ENCODE measurements at places on chromosomes 5 and 9.
A peak's percentile ranks its signal among the peaks of the same experiment; 100 is the strongest.

DNA sequence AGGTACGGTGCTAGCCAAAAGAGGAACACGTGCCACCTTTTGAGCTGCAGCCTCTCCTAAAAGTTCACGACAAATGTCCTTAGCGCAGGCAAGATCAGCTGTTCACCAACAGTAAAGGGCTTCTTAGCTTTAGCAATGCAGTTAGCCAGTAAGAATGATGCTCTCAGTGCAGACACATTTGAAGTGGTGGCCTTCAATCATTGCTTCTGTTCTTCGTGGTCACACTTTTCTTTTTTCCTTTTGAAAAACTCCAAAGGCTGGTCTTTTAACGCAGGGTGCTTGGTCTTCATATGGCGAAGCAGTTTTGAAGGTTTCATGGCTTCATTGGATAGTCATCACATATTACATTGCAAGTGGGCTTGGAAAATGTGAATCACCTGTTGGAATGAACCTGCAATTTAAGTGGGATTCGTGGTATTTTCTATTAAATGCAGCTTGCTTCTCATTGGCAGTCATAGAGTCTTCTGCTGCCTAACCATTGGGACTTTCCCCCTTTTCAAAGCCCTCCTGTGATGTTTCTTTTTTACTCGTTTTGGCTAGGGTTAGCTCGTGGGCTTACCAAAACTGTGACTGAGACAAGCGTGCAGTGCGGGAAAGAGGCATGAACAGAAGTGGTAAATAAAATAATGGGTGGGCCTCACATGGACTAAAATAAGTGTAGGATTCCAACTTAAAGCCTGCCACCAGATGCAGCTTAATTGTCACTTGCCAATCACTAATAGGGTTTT is 100.9 kb downstream of the MRPL36 start:
- peak; percentile 47 for DNase-seq

GRCh38 chr5:143222287-143223231 is 180.9 kb downstream of the NR3C1 start:
- DNase-seq, result peak; percentile 71

DNA sequence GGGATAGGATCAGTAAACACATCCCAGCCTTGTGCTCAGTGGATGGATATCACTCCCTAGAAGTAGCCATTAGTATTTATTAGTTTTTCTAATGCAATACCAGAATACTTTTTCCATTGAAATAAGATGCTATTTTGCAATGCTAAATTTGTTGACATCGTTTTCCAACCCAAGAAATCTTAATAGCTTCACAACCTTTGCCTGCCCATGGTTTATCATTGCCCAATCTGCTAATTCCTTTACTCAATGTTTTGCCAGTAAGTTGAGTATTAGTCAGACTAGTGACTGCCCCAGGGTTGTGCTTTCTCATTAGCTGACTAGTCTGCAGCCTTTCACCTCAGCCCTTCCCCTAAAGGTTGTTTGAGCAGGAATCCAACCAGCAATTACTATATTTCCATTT is 62.9 kb downstream of the NREP start:
- no peak for DNase-seq

DNA sequence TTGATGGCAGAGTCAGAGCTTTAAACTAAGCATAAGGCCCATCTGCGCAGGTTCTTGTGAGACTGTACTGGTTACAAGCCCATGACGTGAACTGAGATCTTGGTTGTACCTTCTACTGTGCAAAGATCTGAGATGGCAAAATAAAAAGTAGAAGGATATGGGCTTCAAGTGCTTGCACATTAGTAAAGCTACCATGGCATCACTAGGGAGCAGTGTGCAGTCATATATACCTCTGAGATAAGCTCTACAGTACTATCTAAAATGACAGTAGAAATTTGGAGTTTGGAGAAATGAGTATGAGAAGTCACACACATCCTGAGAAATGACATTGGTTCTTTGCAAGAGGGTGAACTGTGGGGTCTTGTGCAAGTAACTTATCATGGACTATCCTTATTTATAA is 408.2 kb upstream of the PRR16 start:
- DNase-seq, result no peak

- DNase-seq, result no peak
These were observed 148.7 kb upstream of the RANBP3L start for GRCh38 chr5:36450229-36451014.

DNA sequence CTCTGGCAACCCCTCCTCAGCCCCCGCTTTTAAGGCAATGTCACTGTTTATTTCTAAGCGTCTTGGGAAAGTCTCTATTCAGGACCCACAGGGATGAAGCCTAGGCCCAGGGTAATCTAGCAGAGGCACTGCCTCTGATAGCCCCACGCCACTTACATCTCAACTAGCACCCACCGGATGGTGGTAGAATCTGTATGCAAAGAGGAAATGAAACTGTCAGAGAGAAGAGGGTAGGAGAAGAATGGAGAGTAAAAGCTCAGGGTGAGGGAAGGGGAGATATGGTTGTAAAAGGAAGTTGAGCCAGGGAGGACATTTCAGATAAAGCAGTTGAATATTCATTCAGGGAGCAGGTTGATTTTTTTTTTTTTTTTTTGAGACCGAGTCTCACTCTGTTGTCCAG is 3.0 kb downstream of the FRRS1L start:
- DNase-seq, result no peak

DNA sequence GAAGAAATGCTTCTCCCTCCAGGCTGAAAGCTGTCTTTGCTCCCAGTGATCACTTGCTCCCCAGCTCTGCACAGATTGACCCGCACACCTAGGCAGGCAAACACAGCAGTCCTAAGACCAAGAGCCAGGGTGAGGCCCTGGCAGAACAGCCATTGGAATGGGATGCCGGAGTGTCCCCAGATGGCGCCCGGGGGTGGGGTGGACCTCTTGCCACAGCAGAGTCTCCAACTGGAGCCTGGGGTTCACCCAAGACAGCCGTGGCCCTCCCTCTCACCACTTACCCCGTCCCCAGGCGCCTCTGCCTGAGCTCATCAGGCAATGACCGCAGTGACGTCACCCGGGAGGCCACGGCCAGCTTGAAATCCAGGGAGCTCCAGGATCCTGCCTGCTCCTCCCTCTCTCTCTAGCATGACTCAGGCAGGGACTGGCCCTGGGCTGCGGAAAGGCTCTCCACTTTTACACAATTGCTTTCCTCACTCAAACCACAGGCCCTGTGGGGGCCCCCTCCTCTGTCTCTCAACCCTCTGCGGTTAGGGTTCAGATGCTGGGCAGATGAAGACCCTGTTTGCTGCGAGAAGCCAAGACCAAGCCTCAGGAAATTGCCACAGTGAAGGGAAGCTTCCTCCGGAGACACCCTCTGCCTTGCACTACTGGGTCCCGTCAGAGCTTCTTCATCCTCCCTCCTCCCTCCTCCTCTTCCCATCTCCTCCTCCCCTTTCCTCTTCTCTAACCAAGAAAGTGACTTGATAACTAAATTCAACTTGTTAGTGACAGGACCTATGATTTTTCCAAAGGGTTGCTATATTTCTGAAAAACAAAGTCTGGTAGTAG is 24.3 kb upstream of the PTGES start:
- DNase-seq, result peak; percentile 46

DNA sequence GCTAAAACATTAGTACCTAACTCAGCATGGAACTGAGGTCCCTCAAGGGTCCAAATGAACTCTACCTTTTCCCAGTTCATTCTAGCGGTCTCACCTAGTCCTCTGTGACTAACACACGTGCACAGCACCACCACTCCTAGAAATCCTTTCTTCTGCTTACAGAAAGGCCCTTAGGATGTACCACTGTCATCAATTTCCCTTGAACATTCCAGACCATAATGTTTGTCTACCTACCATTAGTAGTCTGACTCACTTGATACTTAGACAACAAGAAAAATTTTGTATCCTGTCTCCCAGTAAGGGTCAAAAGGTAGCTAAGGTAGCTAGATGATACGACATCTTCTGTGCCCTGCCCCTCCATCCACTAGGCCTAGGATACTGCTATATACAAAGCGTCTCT is 166.6 kb downstream of the TSSK1B start:
- no peak for DNase-seq
